ENCODE measurements at places on chromosomes 1 and 21.

DNA sequence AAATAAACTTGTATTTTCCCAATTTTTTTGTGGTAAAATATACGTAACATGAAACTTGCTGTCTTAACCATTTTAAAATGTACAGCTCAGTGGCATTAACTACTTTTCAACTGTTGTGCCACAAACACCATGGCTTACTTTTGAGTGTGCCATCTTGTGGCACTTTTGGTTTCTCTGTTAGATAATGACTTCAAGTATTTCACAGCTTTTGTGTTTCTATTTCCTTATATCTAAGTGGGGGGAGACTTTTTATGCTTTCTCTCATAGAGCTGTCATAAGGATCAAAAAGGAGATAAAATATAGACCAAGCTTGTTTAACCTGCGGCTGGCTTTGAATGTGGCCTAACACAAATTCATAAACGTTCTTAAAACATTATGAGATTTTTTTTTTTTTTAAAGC, 44.3 kb downstream of the CDC14A start:
- no peak for DNase-seq

GRCh38 chr1:214638997-214639396, 36.0 kb downstream of the CENPF start:
- DNase-seq: no peak

DNA sequence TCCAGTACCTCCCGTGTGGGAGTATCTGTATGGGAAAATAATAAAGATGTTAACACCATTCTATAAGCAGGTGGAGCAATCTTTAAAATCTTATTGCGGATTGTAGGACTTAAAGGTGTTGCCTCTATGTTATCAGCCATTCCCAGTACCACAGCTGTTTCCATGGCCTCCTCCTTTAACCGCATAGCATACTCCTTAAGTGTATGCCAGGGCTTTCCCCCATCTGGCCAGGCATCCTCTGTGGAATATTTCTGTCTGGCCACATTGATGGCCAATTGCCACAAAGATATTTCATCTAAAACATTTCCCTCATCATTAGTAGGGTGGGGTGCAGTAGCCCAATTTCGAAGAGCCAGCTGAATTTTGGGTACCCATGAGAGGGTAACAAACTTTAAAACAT, 7.3 kb upstream of the STUM start:
- no peak for DNase-seq

DNA sequence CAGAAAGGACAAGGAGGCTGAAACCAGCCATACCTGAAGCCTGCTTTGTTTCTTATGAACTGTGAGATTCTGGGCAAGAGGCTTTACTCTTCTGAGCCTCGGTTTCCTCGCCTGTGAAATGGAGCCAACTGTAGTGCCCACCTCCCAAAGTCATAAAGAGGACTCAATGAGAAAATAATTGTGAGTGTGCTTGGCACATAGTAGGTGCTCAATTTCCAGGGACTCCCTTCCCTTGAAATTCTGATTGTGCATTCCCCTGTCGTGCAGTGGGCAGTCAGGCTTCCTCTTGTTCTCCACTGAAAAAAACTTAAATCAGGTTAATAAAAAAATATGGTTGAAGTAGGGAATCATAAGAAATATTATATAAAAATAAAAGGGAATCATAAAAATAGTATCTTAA, 37.5 kb upstream of the RUNX3 start:
- no peak for DNase-seq
